ENCODE measurements at places on chromosomes 12 and 14. TPM values are rescaled to one million over a fixed set of nuclear protein-coding genes. Genes with fewer than 3 reads are reported as not detected.

Gene CATSPERB
- total RNA-seq = 0.67 TPM

Gene EIF2S3B
- not detected for total RNA-seq

Gene MYH6
- total RNA-seq = not detected

Gene SRP54
- total RNA-seq = 99.1 TPM

Gene ZNF219
- total RNA-seq = 93.2 TPM

Gene FSCB
- total RNA-seq = not detected

GRCh38 chr12:123442774-123443173, 6.3 kb upstream of the RILPL2 start:
- no peaks in the 10 kb centered on the region for H3K27me3 ChIP-seq
- DNase-seq = no peak
- H3K4me3 ChIP-seq = no peak overlapping the region

- no peak overlapping the region for H3K4me3 ChIP-seq
- no peaks in the 10 kb centered on the region for H3K27me3 ChIP-seq
- no peaks in the 10 kb centered on the region for H3K36me3 ChIP-seq
- no peak for DNase-seq
These were observed 42.1 kb upstream of the LGR5 start for GRCh38 chr12:71397433-71397954.

DNA sequence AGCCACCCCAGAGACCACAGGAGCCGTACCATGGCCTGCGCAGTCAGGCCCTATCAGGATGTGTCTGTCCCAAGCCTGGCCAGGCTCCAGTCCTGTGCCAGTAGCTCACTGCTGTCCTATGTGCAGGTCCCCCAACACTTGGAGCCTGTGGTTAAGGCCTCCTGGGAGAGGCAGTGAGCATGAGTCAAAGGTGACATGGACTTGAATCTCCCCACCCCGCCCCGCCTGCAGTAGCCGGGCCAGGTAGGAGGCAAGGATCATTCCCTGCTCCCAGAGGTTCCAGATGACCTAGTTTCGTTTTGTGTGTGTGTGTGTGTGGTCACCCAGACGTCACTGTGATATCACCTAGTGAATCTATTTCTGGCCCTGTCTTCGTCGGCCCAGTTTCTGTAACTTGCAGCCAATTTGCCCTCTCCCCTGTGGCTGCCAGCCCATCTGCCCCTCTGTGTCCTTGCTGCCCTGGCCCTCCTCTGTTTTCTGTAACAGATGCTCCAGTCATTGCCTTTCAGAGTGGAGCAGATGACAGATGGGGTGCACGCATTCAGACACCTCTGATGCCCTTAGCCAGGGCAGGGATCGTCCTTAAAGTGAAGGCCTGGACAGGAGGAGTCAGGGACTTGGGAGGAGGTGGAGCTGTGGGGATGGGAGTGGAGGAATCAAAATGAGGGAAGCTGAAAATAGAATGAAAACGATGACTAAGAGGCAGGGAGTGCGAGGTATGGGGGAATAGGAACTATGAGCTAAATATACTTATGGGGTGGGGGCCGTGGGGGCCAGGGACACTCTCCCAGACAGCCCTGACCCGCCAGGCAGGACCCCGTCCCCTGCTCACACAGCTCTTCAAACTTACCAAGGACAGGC, 37.4 kb downstream of the SLC6A12 start:
- H3K36me3 ChIP-seq = no peaks in the 10 kb centered on the region
- H3K27ac ChIP-seq = peak overlapping the region; percentile 19
- no peaks in the 10 kb centered on the region for H3K27me3 ChIP-seq
- peaks cover 15% of the 10 kb centered on the region for H3K4me1 ChIP-seq

- H3K27ac ChIP-seq = no peak overlapping the region
- H3K4me3 ChIP-seq = no peak overlapping the region
- no peaks in the 10 kb centered on the region for H3K27me3 ChIP-seq
These were observed 201.0 kb downstream of the GXYLT1 start for GRCh38 chr12:41943671-41944070.

GRCh38 chr14:89626233-89626806, 209.3 kb upstream of the FOXN3 start:
- DNase-seq = no peak
- no peaks in the 10 kb centered on the region for H3K36me3 ChIP-seq
- peaks cover 4% of the 10 kb centered on the region for H3K4me1 ChIP-seq

GRCh38 chr14:76581592-76581991, 179.7 kb upstream of the VASH1 start:
- H3K4me3 ChIP-seq = no peak overlapping the region
- no peaks in the 10 kb centered on the region for H3K4me1 ChIP-seq
- H3K36me3 ChIP-seq = no peaks in the 10 kb centered on the region
- no peaks in the 10 kb centered on the region for H3K27me3 ChIP-seq
- no peak overlapping the region for H3K27ac ChIP-seq

- H3K27me3 ChIP-seq = no peaks in the 10 kb centered on the region
- no peak overlapping the region for H3K27ac ChIP-seq
- H3K4me3 ChIP-seq = no peak overlapping the region
- H3K36me3 ChIP-seq = no peaks in the 10 kb centered on the region
- no peaks in the 10 kb centered on the region for H3K4me1 ChIP-seq
- no peak for DNase-seq
These were observed 1108.8 kb upstream of the SEL1L start for GRCh38 chr14:82642425-82642824.

GRCh38 chr12:25792031-25792430, 166.5 kb upstream of the RASSF8 start:
- H3K27me3 ChIP-seq = no peaks in the 10 kb centered on the region
- DNase-seq = no peak
- no peaks in the 10 kb centered on the region for H3K36me3 ChIP-seq
- H3K4me3 ChIP-seq = no peak overlapping the region

DNA sequence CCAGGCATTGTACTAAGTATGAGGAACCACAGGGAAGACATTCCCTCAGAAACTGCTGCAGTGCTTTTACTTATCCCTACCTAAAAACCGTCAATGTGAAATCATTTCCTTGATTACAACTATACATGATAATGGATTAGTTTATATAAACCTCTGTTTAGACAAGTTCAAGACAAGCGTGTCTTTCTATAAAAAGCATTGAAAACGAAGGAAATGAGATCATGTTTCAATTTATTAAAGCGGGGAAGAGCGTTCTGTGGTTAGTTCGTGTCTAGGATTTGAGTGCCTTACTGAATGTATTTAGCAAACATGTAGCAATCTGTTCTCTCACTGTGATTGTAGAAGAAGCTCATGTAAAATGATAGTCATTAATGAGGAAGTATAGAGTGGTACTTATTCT, 37.5 kb downstream of the GALC start:
- H3K36me3 ChIP-seq = no peaks in the 10 kb centered on the region
- no peak for DNase-seq
- no peaks in the 10 kb centered on the region for H3K4me1 ChIP-seq

DNA sequence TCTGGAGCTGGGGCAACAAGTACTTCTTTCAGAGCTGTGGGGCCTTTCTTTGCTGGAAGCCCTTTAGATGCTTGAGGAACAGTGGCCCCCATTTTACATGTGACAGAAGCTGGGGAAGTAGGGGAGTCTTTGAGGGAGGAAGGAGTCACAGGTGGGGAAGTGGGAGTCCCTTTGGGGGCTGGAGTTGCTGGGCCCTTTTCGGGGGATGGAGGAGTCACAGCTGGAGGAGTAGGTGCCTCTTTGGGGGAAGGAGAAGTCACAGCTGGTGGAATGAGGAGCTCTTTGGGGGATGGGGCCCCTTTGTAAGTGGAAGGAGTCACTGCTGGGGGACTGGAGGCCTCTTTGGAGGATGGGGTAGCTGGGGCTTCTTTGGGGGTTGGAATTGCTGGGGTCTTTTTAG, 8.6 kb downstream of the NACA start:
- peaks cover 44% of the 10 kb centered on the region for H3K4me1 ChIP-seq
- H3K4me3 ChIP-seq = no peak overlapping the region
- no peak overlapping the region for H3K27ac ChIP-seq

GRCh38 chr12:106248312-106248845, 559 bp upstream of the CKAP4 start:
- H3K27ac ChIP-seq = peak overlapping the region; percentile 99
- DNase-seq = no peak
- no peaks in the 10 kb centered on the region for H3K27me3 ChIP-seq
- H3K36me3 ChIP-seq = no peaks in the 10 kb centered on the region
- H3K4me1 ChIP-seq = peaks cover 31% of the 10 kb centered on the region

DNA sequence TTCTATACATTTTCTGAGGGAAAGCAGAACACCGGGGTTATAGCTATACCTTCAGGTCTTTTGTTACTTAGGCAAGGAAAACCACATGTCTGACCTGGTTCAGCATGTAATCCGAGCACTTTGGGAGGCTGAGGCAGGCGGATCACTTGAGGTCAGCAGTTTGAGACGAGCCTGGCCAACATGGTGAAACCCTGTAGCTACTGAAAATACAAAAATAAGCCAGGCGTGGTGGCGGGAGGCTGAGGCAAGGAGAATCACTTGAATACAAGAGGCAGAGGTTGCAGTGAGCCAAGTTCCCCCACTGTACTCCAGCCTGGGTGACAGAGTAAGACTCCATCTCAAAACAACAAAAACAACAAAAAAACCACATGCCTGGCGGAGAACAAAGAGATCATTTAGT, 177.6 kb downstream of the ACSS3 start:
- no peak overlapping the region for H3K4me3 ChIP-seq
- H3K36me3 ChIP-seq = no peaks in the 10 kb centered on the region
- DNase-seq = no peak
- H3K27me3 ChIP-seq = no peaks in the 10 kb centered on the region
- H3K27ac ChIP-seq = no peak overlapping the region

- H3K27me3 ChIP-seq = no peaks in the 10 kb centered on the region
- H3K27ac ChIP-seq = no peak overlapping the region
- H3K36me3 ChIP-seq = no peaks in the 10 kb centered on the region
These were observed 656.5 kb downstream of the DIO2 start for GRCh38 chr14:79554816-79555215.

GRCh38 chr14:38442208-38442607, 186.3 kb upstream of the CLEC14A start:
- H3K27me3 ChIP-seq = no peaks in the 10 kb centered on the region
- no peak for DNase-seq
- H3K4me1 ChIP-seq = no peaks in the 10 kb centered on the region
- no peaks in the 10 kb centered on the region for H3K36me3 ChIP-seq

- no peak overlapping the region for H3K4me3 ChIP-seq
- H3K36me3 ChIP-seq = no peaks in the 10 kb centered on the region
- no peak overlapping the region for H3K27ac ChIP-seq
- no peaks in the 10 kb centered on the region for H3K27me3 ChIP-seq
These were observed 362.1 kb downstream of the GALC start for GRCh38 chr14:87630846-87631245.

GRCh38 chr14:103522649-103523574, at the start of gene CKB:
Gene CKB, minus strand, starts transcription at chr14:103522830. Its CDS starts 337 bp downstream, at chr14:103522493.
- peaks cover 56% of the 10 kb centered on the region for H3K4me1 ChIP-seq
- H3K27ac ChIP-seq = peak within 1 kb of the TSS; percentile 77
- H3K27me3 ChIP-seq = no peaks in the 10 kb centered on the region
- no peaks in the 10 kb centered on the region for H3K36me3 ChIP-seq

DNA sequence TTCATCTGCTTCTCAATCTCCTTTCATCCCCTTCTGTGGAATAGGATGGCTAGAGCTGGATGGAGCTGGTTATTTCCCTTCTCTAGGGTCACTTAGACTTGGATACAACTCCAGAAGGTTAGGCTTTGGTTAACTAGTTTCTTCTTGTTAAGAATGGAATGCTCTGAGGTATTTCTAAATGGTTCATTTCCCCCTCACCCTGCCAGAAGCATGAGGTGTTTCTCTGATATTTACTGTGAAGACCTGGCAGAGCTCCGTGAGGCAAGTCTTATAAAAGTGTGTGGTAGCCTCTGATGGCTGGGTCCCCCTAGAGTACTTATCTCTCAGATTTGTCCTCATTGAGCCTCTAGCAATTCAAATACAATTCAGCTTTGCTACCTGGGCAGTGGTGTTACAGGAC, 207.9 kb downstream of the SLC16A7 start:
- DNase-seq = no peak
- H3K27me3 ChIP-seq = no peaks in the 10 kb centered on the region
- H3K4me3 ChIP-seq = no peak overlapping the region
- no peaks in the 10 kb centered on the region for H3K4me1 ChIP-seq
- no peaks in the 10 kb centered on the region for H3K36me3 ChIP-seq
- no peak overlapping the region for H3K27ac ChIP-seq

DNA sequence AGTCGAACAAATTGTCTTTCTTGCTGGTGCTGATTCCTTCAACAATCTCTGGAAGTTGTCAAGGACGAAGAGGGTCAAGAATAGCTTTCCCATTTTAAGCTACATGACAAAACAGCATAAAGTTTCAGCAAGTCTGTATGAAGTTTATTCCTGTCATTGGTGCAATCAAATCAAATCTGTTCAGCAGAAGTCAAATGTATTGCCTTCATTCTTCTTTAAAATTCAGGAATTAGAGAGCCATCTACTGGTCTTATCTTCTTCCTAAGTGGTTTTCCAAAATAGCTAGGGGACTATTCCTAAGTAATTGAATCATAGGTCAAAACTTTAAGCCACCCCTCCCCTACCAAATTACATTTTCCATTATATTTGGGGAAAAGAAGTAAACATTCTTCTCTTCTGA, 990.2 kb downstream of the GALC start:
- H3K4me3 ChIP-seq = no peak overlapping the region
- no peak overlapping the region for H3K27ac ChIP-seq
- H3K27me3 ChIP-seq = no peaks in the 10 kb centered on the region
- H3K4me1 ChIP-seq = no peaks in the 10 kb centered on the region
- DNase-seq = no peak

- peak overlapping the region; percentile 57 for H3K27ac ChIP-seq
- peak overlapping the region; percentile 86 for H3K4me3 ChIP-seq
- DNase-seq = peak; percentile 73
- H3K36me3 ChIP-seq = no peaks in the 10 kb centered on the region
These were observed 730 bp downstream of the CLSTN3 start for GRCh38 chr12:7130701-7131501.

GRCh38 chr14:61385002-61385685, 63.8 kb downstream of the PRKCH start:
- no peak overlapping the region for H3K27ac ChIP-seq
- H3K4me1 ChIP-seq = peaks cover 66% of the 10 kb centered on the region
- H3K27me3 ChIP-seq = no peaks in the 10 kb centered on the region
- H3K4me3 ChIP-seq = no peak overlapping the region

DNA sequence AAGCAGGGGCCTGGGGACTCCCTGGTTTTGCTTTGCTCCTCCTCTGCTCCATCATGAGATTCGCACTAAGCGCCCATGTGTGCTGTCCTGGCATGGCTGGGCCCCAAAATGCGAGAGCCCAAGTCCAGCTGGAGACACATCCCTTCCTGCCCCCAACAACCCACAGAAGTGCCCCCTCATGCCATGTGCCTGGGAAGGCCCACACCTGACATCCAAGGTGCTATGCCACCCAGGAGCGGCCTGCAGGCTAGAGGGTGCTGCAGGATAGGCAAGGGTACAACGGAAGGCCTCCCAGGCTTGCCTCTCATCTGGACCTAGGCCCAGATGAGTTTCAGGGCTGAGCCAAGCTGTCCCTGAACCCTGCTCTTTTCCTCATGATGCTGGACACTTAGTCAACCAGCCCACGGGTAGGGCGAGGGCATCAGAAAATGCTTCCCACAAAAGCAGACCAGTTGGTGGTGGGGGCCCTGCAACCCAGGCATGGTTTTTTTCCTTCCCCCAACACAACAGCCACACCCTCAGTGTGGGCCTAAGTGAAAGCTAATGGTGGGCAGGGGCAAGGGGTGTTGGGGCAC, 13.2 kb upstream of the KRT80 start:
- H3K4me3 ChIP-seq = no peak overlapping the region
- peaks cover 21% of the 10 kb centered on the region for H3K4me1 ChIP-seq
- no peaks in the 10 kb centered on the region for H3K27me3 ChIP-seq
- no peaks in the 10 kb centered on the region for H3K36me3 ChIP-seq
- DNase-seq = no peak
- no peak overlapping the region for H3K27ac ChIP-seq

All from upper lobe of left lung (tissue), 6 donors.